NCI-H187 (cell line): ENCODE measurements at places on chromosomes 11 and 22.

- DNase-seq = no peak
Measured at GRCh38 chr22:41262250-41262765, 21.6 kb upstream of the CHADL start.

GRCh38 chr11:79060081-79060953 is 380.5 kb downstream of the TENM4 start:
- no peak for DNase-seq

DNA sequence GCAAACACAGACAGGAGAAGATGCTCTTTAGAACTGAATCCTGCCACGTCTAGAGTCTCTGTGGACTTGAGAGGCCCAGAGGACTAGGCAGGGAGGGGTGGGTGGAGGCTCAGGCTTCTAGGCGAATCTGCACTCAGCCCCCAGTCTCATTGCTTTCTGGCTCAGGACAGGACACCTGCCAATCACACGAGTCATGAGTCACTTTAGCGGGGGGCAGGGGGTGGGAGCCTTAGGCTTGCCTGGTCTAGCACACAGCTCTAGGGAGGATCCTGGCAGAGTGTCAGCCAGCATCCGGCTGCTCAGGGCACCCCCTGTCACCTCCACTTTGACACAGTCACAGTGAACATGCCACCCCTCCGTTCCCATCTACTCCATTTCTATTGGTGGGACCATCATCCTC is 167.7 kb downstream of the CEP164 start:
- DNase-seq = peak; percentile 8

DNA sequence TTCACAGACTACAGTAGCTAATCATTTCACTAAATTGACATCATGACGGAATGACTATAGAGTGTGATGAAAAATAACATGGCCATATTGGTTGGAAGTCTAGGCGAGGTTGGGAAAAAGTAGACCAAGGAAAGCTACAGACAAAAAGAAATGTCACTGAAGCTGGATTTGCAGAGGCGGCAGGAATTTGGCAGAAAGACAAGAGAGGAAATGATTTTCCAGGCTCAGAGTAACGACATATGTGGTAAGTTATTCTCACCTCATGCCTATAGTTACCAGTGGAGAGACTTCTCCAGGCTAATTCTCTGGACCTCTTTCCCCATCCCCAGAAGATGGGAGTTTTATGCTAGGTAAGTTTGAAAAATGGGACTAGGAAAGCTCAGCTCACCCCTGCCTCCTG is 1005.8 kb upstream of the CCDC90B start:
- no peak for DNase-seq

DNA sequence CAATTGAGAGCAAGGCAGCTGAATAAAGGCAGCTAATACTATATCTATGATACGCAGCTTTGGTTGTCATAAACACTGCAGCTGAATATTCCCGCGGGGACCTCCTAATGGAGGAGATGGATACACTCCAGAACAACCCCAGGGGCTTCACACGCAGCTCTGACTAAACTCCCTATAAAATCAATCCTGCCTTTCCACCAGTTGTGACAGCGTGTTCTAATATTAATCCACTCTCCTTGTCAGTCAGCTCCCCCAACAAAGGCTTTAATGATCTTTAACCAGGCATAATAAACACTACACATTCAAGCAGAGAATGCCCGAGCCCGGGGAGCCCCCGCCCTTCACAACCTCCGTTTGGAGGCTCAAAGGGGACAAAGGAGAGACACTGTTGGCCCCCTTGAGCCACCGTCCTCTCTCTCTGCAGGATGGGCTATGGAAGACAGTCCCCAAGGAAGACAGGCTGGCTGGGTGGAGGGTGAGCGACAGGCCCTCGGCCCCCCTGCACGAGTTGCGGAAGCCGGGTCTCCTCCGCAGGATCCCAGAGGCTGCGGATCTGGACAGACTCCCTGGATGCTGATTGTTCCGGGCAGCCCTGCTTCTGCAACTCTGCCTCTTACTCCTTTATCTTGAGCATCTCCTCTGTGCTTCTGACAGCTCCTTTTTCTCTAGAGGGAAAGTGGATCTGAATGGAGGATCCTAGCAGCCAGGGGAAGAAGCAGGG is 565.2 kb downstream of the BUD13 start:
- DNase-seq = no peak

- DNase-seq = no peak
Measured at GRCh38 chr11:2399488-2400068, 972 bp upstream of the TSSC4 start.

DNA sequence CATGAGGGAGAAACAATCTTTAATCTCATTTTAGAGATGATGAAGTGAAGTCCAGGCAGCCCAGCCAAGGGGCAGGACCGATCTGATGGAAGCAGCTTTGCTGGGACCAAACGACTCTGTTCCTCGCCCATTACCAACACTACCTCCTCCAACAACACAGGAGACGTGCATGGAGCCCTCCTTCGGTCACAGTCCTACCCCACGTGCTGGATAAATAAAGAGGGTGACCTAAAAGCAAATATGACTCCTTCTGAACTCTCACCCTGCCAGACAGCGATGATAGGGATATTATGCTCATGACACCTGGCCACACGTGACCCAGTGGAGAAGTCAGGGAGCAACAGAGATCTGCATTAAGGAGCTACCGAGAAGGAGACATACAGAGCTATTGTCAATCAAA is 26.0 kb downstream of the SCGB1A1 start:
- DNase-seq = no peak

- DNase-seq = no peak
Measured at GRCh38 chr11:606245-606644, 9.5 kb downstream of the IRF7 start.

DNA sequence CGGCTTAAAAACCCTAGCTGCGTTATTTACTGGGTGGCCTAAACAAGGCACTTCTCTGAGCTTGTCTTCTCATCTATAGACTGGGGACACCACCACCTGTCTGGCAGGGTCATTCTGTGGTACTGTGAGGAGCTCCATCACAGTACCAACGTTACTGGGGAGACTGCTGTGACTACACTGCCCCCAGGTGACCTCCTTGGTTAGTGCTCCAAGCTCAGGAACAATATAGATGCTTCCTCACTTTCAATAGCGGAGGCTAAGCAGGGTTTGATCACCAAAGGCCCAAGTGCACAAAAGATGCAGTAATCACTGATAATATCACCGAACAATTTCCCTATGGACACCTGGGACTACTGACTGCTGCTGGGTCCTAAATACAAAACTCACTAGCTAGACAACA is 18.8 kb downstream of the PRPF19 start:
- no peak for DNase-seq

- DNase-seq = no peak
Measured at GRCh38 chr22:38943201-38943600, 14.2 kb upstream of the APOBEC3A start.

DNA sequence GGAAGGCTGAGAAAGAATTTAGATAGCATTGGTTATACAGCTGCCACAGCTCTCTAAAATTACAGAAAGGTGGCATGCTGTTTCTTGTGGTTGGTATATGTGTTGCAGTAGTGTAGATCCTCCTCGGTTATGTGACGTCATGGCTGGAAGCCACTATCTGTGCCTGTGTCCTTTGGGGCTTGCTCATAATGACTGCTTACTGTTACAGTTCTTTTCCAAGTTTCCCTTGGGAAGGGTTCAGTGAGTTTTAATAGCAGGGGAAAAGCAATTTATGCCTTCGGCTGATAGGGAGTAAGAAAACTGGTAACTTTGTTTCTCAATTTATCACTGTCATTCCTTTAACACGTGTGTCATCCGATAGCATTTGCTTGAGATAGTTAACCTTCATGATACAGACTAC is 47.2 kb downstream of the POLD3 start:
- no peak for DNase-seq

DNA sequence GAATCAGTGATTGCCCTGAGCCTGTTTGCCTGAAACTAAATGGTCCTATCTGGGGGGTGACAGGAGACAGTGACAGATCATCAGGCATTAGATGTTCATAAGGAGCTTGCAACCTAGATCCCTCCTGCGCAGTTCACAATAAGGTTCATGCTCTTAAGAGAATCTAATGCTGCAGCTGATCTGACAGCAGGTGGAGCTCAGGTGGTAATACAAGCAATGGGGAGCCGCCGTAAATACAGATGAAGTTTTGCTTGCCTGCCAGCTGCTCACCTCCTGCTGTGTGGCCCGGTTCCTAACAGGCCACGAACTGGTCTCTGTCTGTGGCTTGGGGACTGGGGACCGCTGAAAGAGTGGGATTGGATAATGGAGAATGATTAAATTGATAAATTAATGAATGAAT is 14.0 kb downstream of the NOX4 start:
- no peak for DNase-seq

- DNase-seq = no peak
Measured at GRCh38 chr11:22626573-22627239, 1.1 kb upstream of the FANCF start.

DNA sequence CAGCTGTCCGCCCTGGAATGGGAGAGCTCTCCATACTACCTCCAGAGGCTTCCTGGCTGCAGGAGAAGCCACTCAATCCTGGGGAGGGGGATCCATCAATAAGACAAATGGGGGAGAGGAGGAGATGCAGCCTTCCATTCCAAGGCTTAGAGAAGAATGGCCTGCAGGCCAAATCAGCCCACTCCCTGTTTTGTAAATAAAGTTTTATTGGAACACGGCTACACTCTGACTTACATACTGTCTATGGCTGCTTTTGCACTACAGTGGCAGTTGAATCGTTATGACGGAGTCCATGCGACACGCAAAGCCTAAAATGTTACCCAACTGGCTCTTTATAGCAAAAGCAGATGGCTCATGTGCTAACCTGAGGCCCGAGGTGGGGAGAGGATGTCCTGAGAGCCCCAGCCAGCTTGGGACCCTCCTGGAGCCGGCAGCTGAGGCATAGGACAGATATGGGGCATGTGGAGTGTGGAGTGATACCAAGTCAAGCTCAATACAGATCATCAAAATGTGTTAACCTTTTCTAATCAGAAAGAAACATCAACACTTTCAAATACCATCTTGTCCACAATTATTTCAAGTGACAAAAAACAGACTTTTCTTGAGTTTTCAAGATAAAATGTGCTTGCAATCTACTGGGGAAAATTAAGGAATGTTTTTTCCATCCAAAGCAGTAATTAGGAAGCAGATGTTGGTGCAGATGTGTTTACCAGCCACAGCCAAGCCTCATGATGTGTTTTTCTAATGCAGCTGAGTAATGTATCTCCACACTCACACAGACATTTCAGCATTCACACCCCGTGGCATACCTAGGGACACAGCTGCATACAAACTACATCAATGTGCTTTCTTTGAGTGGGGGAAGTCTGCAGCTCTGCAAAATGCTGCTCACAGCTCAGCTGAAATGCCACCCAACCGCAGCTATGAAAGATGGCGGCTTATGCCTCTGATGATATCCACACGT is 181.6 kb downstream of the SHANK2 start:
- no peak for DNase-seq

- no peak for DNase-seq
Measured at GRCh38 chr22:47124451-47124881, 362.0 kb downstream of the TBC1D22A start.

- DNase-seq = peak; percentile 24
Measured at GRCh38 chr11:34358728-34359547, 1.1 kb upstream of the ABTB2 start.

DNA sequence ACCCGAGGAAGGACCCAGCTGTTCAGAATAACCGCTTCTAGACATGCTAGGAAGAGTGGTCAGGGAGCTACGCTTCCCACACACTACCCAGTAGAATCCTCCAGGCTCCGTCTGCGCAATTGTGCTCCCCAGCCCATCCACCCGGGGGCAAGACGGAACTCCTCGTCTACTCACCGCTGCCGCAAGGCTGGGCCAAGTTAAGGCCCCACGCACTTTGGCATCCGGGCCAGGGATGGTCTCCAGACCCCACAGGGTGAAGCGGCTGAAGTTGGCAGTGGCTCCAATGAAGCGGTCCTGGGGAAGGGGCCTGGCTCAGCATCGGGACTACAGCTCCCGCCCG is 757 bp downstream of the RNASEH2C start:
- DNase-seq = no peak

DNA sequence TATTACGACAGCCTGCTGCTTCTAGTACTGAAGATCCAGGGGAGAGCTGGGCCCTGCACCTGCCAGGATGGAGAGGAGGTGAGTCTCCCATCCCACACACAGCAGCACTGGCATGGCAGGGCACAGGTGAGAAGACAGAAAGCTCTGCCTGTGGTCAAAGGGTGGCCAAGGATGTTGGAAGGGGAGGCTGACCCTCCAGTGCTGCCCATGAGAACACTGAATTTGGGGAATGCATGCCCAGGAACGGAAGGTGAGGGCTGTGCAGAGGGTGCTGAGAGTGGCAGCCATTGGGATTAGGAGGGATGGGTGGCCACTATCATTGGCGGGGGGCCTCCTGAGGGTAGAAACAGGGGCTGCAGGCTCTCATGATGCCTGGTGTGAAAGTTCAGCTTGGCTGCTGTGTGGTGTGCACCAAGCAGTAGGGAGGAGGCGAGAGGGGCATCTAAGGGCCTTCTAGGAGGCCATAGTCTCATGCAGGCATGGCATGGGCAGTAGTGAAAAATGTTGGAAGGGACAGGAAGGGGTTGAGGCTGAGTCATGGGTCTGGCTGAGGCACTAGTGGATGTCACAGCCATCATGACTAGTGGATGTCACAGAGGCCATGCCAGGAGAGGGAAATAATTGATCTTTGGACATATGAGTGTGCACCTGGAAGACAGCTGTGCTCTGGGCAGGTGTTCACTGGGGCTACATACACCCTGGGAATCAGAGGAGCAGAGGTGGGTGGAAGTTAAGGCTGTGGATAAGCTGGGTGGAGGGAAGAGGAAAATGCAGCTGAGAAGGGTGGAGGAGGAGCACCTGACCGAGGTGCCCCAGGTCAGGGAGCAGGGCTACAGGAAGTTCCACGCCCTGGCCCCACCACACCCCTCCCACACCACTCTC is 2.5 kb upstream of the LRRC74B start:
- DNase-seq = no peak

- no peak for DNase-seq
Measured at GRCh38 chr11:24688981-24689380, 192.1 kb downstream of the LUZP2 start.

GRCh38 chr11:2804701-2805387 is 80.7 kb downstream of the CDKN1C start:
- no peak for DNase-seq

- DNase-seq = no peak
Measured at GRCh38 chr11:37786214-37786755, 1188.2 kb upstream of the RAG2 start.

DNA sequence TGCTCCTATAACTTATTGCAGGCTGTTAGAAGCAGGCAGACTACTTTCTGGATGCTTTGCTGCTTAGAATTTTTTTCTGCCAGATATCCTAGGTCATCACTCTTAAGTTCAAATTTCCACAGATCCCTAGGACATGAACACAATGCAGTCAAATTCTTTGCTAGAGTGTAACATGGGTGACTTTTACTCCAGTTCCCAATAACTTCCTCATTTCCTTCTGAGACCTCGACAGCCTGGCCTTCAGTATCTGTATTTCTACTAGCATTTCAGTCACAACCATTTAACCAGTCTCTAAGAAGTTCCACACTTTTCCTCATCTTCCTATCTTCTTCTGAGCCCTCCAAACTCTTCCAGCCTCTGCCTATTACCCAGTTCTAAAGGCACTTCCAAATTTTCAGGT is 60.4 kb upstream of the ZBED5 start:
- DNase-seq = no peak

- no peak for DNase-seq
Measured at GRCh38 chr11:113019711-113020110, 58.5 kb downstream of the NCAM1 start.

- no peak for DNase-seq
Measured at GRCh38 chr22:38249301-38249700, 23.5 kb downstream of the TMEM184B start.

GRCh38 chr11:78160557-78160956 is 21.1 kb upstream of the ALG8 start:
- no peak for DNase-seq
